ENCODE measurements at places on chromosomes 5 and 9. TPM values are rescaled to one million over a fixed set of nuclear protein-coding genes. Genes with fewer than 3 reads are reported as not detected.

Gene GAPT
- total RNA-seq, result 1.6 TPM

- no peak for DNase-seq
Observed at GRCh38 chr9:136220017-136220729, 15.2 kb upstream of the LHX3 start.

DNA sequence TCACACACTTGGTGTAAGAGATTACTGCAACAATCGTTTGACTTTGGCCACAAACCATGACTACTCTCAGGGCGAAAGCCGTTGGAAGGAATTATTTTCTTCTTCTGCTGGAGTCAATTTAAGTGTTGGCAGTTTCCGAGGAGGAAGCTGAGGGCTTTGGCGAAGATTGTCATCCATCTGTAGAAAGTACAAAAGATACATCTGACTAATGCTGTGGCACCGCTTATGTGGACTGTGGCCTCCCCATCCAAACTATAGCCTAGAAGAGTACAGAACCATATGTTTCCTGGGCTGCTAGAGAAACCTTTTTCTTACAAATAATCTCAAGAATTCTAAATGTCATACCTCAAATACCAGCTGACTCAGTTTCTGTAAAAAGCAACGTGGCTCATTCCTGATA lies 7.4 kb downstream of the MTX3 start:
- no peak for DNase-seq

GRCh38 chr5:56386046-56386445 lies 152.9 kb upstream of the ANKRD55 start:
- DNase-seq, result no peak

DNA sequence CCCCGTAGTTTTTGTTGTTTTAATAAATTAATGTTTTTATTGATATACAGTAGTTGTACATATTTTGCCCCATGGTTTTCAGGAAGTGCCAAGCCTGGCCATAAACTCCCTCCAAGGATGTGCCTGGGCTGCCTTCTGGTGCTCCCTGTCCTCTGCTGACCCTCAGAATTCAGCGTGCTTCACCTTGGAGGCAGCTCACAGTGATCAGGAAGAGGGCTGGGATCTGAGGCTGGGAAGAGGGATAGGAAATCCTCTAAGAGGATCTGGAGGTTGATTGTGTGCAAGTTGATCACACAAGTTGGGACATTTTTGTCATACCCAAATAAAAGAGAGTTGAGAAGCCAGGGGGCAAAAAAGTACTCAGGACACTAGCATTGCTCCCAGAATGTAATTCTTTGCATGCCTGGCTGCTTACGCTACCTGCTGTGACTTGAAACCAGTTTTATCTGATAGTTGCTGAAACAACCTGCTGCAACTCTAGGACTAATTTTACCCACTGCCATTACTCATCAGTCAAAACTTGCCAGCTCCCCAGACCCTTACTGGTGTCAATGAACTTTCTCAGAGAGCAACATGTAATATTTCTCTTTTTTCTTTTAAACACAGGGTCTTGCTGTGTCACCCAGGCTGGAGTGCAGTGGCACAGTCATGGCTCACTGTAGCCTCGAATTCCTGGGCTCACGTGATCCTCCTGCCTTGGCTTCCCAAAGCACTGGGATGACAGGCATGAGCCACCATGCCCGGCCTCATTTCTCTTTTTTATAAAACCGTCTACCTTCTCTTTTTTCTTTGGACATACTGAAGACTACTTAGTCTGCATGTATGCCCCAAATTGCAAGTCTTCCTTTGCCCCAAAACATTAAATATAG lies 29.0 kb downstream of the PDE6A start:
- DNase-seq, result no peak

Gene PTGR1
- total RNA-seq, result 46.3 TPM

DNA sequence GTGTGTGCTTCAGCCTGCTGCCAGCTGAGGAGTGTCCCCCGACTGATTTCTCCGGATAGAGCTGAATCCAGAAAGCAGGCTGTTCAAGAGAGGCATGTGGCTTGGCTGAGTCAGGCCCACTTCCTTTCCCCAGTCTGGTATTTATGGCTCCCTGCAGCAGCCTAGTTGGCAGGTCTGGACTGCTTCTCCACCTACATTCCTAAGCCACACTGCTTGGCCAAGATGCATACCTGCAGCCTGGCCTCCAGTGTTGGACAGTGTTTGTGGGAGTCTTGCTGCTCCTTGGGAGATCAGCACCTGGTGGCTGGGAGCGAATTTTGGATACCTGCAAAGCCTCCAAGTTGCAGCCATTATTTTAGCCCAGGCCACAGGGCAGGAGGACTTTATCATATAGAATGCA lies 670.8 kb downstream of the ACTL7B start:
- no peak for DNase-seq

DNA sequence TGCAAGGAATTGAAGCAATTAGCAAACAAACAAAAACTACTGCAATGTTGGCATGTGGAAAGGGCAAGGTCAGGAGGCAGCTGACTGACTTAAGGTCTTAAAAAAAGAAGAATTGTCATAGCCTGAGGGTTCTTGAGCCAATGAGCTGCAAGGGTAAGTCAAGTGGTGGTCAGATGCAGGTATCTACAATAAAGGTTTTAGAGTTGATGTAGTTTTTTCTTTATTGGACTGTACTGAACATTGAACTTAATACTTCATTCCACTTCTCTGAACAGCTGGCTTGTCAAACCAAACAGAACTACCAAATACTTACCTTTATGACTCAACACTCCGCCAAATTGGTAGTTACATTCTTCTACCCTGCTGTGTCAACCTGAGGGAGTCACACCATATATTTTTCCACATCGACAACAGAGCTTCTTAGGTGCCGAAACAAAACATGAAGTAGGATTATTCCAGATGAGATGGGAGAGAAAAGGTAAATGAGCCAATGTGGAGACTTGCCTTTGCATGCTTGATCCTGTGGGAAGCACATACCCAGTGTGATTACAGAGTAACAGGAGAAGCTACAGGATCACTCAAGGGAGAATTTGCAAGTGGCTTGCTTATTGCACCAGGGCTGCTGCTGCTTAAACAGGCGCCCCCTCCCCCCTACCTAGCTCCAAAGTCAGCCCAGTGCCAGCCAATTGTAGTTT lies 35.3 kb downstream of the EQTN start:
- no peak for DNase-seq
